ENCODE measurements at places on chromosomes 12 and 14.

GRCh38 chr12:75970310-75970709 is 61.3 kb downstream of the PHLDA1 start:
- DNase-seq = no peak

DNA sequence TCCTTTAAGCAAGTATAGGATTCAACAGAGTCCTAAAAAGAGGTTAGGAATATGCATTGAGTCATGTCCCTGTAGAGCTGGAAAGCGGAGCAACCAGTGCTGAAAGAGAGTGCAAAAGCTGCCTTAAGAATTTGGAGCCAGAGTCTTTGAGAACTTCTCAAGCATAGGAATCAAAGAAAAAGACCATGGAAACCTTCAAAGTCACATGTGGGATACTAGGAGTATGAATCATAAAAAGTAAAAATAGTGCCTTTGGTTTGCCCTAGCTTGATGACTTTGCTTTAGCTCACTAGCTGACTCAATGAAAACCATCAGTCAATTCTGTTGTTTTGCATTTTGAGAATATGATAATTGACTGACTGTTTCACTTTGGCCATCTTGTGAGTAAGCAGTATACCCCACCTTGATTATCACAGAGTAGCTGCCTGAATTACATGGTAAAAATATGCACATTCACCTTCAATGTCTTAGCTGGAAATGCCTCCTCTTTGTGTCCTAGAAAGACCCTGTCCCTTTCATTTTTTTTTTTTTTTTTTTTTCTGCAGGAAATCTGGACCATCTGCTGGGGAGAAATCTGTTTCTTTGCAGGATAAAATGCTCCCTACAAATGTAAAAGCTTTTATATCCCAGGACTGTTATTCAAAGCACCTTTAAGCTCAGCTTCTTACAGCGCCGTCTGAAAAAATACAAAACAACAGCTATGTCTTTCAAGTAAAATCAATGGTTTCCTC is 248.6 kb upstream of the KRR1 start:
- no peak for DNase-seq

- DNase-seq = no peak
These were observed 149.9 kb downstream of the PTPN11 start for GRCh38 chr12:112568641-112569040.

DNA sequence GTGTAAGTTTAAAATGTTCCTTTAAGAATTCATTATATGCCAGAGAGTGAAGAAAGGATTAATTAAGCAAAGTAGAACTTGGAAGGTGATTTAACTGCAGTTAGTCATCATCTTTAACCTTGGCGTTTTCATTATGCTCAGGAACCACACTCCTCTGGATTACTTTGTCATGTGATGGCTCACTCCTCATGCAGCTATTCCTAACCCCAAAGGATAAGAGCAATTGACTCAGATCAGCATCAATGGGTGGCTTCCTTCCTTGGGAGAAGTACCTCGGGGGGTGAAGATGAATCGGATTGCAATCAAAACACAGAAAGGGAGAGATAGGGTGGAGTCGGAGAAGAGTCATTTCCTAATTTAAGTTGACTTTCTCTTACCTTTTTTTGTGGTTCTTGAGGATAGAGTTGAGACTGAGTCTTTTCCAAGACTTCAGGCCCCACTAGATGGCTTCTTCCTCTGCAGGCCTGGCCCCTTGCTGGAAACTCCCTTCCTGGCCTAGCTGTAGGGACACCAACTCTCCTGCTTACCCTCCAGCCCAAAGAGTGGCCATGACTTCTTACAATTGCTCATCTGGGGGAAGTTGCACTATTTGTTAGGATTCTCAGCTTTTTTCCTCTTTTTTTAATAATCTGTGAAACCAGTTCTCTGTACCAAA is 238.6 kb upstream of the DDHD1 start:
- no peak for DNase-seq

DNA sequence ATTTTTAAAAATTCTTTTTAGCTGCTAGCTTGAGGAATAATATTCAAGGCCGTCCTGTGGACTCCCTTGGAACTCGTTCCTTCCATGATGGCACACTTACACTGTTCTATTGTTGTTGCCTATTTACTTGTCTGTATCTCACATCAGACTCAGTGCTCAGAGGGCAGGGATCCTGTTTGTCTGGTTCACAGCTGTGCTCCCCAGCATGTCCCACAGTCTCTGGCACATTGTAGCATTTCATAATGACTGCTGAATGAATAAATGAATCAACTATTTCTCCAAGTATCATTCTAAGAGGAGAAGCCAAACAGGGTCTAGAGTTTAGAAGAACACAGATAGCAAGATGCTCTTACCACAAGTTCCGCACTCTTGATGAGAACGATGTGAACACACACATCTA is 48.0 kb downstream of the NTN4 start:
- no peak for DNase-seq

DNA sequence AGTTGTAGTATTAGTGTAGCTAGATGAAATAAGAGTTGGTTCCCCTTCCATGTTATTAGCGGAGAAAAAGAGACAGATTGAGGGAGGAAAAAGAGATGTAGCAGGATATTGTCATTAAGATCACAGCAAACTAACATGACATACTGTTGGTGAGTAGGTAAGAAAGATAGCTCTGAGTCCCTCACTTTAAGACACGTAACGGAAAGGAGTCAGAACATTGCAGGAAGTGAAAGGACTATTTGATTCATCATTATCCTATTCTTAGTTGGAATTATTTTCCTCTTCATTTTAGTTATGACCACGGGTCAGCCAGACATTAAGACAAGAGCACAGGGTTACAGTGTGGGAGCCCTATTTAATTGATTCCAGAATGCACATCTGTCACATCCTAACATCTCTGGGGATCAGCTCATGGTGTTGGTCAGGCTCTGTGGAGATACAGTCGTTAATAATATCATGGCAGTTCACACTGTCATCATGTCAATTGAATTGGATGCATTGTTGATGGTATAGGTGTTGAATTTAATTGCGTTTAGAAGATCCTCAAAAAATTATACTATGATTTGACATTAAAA is 55.0 kb downstream of the TMX1 start:
- DNase-seq = no peak

DNA sequence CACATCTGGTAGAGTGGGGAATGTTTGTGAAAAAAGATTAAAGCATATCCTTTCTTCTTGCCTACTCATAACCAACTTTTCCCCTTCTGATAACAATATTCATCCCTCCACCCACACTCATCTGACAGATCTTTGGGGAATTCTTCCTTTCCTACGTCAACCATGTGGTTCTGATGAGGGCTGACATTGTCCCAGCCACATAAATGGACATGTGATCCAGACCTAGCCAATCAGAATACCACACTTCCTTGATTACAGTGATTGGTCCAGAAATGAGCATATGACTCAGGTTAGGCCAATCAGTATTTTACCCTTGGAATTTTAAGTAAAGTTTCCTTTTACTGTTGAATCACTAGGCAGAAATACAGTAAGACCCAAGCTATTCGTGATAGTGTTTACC is 58.9 kb downstream of the GPR65 start:
- no peak for DNase-seq

DNA sequence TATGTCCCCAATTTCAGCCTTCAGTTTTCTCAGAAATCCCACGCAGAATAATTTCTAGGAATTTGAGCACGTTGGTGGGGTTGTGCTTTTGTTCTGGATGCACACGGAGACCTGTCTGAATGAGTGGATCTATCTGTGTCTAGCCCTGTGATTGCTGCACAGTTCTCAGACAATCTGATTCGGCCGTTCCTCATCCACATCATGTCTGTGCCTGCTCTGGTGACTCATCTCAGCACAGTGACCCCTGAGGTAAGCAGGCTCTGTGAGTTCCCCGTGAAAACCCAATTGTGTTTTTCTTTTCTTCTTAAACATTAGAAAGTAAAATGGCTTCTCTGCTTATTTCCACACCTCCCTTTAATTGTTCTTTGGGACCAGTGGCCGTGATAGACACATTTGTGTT is 20.2 kb downstream of the UBE3B start:
- no peak for DNase-seq

DNA sequence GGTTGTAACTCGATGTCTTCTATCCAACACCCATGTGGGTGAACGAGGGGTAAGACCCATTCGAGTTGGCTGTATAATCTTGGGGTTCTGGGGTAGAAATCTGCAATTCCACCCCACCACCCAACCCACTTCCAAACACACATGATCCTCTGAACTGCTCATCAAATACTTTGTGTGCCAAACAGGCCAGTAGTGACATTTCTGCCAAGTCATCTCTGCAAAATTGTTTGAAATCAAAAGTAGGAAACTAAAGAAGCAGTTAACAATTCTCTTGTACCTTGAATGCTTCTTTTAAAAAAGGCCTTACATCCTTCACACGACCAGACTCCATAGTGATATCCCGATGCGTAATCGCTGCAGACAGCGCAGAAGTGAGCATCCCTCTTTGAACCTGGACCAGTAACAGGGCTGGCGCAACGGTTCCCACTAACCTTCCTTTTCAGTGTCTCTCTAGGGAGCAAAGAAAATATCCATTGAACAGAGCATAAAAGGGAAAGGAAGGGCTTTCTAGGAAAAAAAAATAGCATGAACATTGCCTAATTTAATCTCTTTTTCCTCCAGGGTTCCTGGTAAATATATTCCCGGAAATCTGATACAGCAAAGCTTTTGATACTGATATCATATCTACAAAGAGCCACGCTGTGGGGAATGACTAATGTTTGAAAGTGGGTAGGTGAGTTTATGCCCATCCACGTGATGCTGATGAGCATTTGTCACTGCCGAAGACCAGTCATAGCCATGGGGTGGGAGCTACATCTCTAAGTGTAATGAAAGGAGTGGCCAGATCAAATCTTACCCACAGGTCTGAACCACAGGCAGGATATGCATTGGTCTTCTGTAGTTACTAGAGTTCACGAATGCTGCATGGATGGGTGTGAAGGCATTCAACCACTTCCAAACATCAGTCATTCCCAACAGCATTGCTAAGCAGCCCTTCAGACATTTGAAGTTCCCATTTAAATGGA is 14.2 kb downstream of the ESR2 start:
- DNase-seq = no peak

- no peak for DNase-seq
These were observed 66.9 kb downstream of the ANKS1B start for GRCh38 chr12:99917711-99918402.

DNA sequence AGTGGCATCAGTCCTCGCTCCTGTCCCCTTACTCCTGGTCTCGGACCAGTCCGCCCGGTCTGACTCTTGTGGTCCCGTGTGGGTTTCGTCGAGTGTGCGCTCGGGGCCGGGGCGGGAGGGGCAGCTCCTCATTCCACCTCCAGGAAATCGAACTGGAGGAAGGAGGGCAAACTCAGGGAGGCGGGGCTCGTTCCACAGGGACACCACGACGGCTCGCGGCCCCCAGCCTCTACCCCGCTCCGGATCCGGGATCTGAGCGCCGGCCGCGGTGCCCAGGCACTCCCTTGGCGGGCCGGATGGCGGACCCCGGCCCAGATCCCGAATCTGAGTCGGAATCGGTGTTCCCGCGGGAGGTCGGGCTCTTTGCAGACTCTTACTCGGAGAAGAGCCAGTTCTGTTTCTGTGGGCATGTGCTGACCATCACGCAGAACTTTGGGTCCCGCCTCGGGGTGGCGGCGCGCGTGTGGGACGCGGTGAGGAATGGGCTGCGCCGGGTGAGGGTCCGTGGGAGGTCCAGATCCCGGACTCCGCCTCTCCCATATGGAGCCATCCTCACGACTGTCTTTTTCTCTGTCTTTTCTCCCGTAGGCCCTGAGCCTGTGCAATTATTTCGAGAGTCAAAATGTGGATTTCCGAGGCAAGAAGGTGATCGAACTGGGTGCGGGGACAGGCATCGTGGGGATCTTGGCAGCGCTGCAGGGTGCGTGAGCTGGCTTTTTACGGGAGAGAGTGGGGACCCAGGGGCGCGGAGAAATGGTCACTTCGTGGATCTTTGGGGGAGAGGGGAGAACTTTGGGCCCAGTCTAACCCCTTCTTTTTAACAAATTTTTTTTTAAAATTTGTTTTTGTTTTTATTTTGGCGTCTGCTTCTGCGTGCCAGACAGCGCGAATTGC is at the start of gene EEF1AKMT3:
TSS of gene EEF1AKMT3 (plus strand) at position 186 of the 894 bp plus-strand sequence. CDS start at position 297, 111 bp downstream.
- peak; percentile 77 for DNase-seq

DNA sequence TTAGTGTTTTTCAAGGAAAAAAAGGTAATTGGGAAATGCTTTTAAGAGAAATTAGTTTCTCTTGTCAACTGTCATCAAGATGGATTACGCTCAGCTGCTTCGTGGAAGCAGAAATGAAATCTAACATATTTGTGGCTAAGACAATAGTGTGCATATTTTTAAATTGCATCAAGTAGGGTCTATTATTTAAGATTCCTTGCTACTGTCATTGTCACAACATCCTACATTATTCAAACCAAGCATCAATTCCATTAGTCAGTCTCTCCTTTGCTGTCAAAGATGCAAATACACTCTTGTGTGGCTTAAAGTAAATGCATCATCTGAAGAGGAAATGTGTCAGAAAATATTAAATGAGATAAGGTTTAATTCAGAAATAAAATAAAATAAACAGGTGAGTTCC is 1277.6 kb upstream of the SEL1L start:
- DNase-seq = no peak

- no peak for DNase-seq
These were observed 11.1 kb downstream of the PLBD2 start for GRCh38 chr12:113369391-113369985.

DNA sequence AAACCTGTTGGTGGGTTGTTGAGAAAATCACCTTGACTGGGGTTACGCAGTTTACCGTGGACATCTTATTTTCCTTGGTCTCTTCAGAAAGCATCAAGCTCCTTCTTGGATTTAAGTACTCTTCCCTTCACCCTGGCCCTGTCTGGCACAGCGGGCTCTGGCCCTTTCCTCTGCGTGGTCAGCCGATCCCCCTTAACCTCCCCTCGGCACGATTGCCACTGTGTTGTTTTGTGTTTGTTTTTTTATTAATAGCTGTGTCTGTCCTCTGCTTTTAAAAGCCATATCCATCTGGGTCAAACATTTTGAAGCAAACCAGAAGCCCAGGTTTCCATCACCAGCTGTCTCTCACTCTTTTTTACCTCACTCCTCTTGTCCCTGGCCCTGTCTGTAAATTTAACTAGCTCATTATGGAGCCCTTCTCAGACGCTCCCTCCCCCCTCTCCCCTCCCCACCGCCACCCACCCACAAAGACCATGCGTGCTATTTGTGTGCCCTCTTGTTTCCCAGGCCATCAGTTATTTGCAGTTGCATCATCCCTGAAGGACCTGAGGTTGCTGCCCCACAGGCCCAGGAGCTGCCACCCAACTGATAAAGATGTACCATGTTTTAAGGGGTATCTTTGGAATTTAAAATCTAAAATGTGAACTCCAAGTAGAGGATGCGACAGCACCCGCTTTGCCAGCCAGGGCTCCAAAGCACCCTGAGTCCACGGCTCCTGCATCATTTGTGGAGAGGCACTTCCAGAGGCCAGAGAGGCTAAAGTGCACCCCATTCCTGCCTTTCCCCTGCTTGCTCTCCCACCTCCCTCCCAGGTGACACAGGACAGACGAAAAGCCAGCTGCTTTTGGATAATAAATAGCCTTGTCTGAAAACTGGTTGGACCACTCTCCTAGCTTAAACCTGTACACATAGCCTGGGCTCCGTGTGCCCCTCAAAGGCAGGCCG is 3.9 kb downstream of the BCL11B start:
- no peak for DNase-seq

- no peak for DNase-seq
These were observed 4.4 kb upstream of the BICD1 start for GRCh38 chr12:32102234-32102633.
